ENCODE measurements at places on chromosomes 4 and X.
A peak's percentile ranks its signal among the peaks of the same experiment; 100 is the strongest.

GRCh38 chrX:34849371-34849770, 93.2 kb upstream of the FAM47B start:
- DNase-seq = no peak

DNA sequence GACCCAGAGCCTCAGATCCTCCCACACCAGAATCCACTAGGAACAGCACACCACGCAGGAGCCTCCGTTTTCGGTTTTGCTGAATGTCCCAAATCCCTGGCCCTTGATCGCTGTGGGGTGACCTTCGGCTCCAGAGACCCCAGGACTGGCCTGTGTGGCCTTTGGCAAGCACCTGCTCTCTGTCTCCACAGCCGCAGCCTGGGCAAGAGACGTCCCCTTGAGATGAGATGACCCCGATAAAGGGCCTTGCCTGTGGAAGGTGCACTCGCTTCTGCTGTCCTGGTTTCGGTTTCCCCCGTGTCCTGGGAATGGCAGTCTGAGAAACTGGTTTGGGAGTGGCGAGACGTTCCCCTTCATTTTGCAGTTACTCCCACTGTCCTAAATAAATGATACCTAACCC, 9.6 kb downstream of the PSAPL1 start:
- DNase-seq = no peak

- DNase-seq = no peak
Observed at GRCh38 chr4:161519611-161520010, 644.2 kb downstream of the FSTL5 start.

GRCh38 chrX:111098874-111099273, 2.9 kb downstream of the PAK3 start:
- DNase-seq = peak; percentile 73

GRCh38 chr4:110733901-110734300, 111.0 kb upstream of the PITX2 start:
- DNase-seq = no peak

DNA sequence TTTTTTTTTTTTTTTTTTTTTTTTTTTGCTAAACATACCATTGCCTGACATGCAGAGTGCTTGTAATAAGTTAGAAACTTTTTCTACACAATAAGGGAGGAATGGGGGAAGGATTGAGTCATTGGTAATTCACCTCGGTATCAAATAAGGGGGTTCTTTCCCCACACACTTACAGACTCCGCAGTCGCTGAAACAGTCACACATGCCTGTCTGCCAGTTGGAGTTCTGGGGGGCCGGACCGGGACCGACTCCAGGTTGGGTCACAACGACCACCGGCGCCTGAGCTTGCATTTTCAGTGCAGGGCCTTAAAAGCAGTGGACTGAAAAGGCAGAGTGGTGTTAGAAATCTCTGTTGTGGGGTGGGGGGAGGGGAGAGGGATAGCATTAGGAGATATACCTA, 6.9 kb downstream of the PLAC8 start:
- DNase-seq = no peak

DNA sequence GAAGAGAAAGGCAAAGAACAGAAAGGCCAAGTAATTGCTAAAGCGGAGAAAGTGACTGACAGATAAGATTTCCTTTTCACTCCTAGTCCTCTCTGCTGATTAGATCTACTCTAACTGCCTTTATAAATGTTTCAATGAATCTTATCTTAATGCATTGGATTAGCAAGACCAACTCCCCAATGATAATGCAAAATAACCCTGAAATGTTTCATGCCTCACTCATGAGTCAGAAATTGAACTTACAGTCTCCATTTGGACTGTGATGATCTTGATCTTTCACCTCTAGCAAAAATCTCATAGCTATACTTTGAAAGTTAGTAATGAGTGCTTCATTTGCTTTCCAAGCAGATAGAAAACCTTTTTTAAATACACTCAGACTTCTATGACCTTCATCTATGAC, 26.5 kb downstream of the SLC10A7 start:
- no peak for DNase-seq

DNA sequence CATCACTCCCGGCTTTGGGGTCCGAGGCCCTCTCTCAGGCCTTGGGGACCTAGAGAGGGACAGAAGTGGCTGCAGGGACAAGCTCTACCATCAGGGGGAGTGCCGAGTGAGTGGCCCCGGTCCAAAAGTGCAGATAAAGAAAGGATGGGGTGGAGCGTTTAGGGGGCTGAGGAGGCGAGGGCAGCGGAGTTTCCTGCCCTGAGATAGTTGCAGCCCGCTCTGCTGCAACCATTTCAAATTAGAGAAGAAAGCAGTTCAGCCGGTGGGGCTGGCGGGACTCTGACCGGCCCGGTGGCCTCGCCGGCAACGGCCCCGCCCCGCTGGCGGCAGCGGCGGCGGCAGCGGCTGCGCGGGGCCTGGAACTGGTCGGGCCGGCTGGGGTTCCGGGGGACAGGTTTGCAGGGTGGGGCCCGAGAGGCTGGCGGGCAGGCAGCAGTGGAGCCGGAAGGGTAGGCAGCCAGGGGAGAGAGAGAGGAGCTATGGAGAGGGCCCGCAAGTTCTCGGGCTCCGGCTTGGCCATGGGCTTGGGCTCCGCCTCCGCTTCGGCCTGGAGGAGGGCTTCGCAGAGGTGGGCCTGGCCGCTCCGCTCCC, 7.6 kb downstream of the DLG3 start:
- peak; percentile 43 for DNase-seq

- DNase-seq = no peak
Observed at GRCh38 chr4:40954088-40954668, 204.4 kb downstream of the NSUN7 start.

DNA sequence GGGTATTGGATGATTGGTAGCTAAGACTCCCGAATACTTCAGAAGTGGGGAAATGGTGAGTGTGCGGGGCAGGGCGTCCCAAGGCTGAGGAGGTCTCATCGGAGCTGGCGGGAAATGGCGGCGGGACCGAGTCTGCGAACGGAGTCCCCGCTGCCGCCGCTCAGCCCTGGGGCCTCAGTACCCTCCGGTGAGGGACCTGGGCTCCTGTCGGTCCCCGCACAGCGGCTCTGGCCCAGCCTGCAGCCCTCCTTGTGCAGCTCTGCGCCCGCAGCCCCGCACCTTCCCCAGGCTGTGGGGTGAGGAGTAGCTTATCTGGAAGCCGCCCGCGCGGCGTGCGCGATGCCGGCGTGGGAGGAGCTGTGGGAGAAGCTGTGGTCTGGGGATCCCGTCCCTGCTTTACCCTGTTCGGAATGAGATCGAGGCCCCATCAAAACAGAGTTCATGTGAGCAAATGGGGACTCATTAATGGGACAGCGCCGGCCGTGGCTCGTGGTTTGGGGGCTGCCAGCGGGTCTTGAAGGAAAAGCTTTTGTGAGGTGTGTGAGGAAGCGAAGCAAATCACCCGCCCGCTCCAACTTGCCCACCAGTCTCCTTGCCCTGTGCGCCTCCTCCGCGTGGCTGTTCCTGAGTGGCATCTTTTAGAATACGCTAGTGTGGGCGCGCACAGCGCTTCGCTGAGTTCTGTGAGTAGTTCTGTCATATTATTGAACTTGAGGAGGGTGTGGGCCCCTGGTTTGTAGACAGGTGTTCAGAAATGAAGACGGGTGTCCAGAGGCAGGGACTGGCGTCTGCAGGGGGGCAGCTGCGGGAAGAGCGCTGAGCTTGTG, 531 bp downstream of the ZNF141 start:
- DNase-seq = peak; percentile 32

DNA sequence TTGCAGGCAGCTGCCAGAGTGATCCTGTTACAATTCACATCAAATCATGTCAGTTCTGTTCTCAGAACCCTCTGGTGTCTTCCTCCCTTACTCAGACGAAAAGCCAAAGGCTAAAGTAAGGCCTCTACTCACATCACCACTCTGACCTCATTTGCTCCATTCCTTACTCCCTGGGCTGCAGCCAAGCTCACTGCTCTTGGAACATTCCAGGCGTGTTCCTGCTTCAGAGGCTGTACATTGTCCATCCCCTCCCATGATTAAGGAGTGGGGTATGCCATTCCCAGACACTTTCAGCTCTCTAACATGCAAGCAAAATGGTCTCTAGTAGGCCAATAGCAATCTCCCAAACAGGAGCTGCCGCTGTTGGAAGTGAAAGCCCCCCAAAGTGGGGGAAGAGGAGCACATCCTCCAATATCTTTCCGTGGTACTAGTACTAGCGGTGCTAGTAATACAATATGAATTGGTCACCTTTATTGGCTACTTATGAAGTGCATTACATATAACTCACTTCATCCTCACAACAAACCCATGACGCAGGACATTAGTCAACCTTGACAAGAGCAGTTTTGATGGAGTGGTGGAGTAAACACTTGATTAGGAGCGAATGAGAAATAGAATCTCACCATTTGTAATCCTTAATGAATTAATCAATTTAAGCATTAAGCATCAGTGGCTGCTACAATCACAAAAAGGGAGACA, 15.0 kb downstream of the GAB3 start:
- no peak for DNase-seq

DNA sequence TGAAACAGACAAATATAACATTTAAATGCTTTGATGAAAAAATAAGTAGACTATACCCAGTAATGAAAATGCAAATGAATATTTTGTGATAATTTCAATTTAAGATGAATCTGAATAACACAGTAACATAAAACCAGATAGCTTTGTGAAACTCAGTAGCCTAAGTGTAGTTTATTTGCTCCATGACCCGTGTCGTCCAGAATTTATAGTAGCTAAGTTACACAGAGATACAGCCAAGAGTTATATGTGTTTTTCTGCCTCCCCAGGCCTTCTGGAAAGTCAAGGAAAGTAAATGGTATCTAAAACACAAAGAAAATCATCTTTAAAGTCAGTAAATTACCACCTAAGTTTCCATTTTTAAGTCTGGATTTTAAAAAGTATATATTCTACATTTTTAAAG, 26.7 kb downstream of the HPGD start:
- no peak for DNase-seq

DNA sequence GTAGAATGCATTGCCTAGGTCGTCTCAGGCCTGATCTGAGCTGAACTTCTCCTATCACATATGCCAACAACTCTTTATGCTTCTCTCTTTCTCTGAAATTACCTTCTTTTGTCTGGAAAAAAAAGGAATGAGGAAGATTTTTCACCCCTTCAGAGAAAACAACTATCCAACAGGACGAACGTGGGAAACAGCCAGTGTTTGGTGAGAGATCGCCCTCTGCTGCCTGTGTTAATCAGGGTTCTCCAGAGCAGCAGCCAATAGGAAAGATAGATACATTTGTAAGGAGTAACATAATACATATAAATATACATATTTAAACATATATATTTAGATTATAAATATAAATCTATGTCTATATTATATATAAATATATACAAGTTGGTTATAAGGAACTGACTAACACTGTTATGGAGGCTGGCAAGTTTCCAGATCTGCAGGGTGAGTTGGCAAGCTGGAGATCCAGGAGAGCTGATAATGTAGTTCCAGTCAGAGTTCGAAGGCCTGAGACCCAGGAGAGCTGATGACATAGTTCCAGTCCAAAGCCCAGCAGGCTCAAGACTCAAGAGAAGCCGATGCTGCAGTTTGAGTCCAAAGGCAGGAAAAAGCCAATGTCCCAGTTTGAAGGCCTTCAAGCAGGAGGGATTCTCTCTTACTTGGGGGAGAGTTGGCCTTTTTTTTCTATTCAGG, 13.3 kb downstream of the CETN2 start:
- no peak for DNase-seq

- DNase-seq = no peak
Observed at GRCh38 chrX:109199726-109200125, 282.2 kb downstream of the GUCY2F start.

DNA sequence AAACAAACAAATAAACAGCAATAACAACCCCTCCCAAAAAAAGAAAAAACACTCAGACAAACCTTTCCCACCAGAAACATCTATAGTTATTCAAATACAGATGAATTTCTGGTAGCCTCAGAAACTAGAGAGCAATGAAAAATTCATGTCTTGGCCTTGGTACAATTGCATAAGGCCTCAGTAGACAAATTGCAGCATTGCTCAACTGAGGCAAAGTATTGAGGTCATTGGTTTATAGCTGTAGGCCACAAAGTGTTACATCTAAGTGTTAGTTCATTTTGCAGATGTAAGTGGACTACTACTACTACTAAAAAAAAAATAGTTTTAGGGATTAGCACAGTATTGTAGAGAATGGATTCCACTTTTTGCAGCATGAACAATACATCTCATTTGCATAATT, 2268.3 kb downstream of the ARAP2 start:
- DNase-seq = no peak

- DNase-seq = no peak
Observed at GRCh38 chrX:72054779-72055489, 76.8 kb downstream of the RTL5 start.

DNA sequence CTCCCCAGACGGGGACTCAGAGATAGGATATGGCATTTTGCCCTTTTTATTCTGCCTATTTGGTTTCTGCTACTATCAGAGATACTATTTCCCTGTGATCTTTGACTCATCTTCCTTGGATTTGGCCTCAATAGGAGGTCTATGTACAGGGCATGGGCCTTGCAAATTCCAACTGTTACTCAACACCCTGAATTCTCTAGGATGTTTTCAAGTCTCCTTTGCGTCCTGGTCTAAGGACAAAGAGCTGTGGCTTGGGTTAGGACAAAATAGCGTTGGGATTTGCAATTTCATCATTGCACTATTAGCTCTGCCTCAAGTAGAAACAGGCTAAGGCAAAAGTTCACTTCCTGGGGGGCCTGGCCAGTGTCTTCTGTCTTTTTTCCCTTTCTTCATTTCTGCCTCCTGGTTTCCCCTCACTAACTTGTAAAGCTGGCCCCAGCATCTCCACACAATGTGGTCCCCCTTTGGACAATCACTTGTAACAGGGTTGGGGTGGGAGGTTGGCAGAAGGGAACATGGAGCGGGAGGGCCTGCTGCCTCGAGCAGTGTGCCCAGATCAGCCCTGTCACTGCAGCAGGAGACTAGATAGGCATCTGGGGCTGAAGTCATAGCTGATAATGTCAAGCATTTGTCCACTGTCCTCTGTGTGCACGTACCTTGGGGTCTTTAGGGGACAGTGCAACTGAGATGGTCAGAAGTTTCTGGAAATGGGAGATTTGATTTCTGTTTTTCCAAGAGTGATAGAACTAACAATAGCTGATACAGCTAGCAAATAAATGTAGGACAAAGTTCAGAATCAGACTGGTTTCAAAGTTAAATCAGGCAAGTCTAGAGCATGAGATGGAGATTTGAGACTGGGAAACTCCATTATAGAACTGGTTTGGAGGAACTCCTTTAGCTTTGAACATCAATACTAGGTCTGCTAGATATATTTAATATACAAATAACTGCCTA, 25.8 kb upstream of the STBD1 start:
- DNase-seq = no peak

DNA sequence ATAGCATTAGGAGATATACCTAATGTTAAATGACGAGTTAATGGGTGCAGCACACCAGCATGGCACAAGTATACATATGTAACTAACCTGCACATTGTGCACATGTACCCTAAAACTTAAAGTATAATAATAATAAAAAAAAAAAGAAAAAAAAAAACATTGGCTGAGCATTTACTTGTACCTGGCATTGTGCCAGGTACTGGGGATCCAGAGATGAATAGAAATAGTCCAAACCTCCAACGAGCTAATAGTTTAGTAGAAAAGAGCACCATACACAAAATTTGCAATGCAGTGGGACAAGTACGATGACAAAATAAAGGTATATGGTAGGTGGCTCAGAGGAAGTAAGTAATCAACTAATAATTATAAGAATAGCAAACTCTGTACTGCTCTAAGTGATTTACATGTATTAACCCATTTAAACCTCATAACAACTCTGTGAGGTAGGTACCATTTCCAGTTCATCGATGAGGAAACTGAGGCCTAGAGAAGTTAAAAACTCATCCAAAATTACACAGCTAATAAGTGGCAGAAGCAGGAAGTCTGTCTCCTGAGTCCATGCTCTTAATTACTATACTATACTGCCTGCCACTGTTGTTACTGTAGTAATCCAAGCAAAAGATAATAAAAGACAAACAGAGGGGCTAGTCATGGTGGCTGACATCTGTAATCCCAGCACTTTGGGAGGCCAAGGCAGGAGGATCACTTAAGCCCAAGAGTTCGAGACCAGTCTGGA, 319.3 kb downstream of the OPHN1 start:
- DNase-seq = no peak
